Right renal pelvis (tissue), 4 donors: ENCODE measurements at places on chromosomes 5 and 9.

DNA sequence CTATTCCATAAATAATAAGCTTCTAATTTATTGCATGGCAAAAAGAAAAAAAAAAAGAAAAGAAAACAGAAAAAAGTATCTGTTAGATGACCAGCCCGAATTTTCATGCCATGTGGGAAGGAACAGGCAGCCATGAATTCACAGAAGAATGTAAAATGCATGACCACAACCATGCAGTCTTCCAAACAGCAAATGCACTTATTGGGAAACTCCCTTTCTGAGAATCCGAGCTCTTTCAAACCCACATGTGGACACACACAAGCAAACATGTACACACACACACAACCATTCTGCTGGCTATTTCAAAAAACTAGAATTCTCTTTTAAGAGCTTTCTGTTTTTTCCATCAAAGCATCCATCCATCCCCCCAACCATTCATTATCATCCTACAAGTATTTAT is 236.1 kb downstream of the DNAH5 start:
- DNase-seq: no peak

DNA sequence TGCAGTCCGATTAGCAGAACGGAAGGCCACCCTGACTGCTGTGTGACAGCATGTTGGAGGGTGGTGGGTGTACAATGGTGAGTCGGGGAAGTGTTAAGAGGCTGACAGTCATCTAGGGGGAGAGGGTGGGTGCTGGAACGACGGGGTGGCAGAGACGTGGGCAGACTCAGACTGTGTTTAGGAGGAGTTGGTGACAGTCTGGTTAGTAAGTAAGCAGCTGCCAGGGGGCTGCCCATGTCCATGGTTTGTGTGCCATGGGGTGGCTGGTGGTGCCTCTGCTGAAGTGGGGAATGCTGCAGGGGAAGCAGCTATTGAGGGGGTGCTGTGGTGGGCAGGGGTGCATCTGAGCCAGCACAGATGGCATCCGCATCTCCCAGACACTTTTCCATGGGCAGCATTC is 51.3 kb upstream of the BOD1 start:
- no peak for DNase-seq

GRCh38 chr5:103441523-103441922 is 121.1 kb downstream of the NUDT12 start:
- DNase-seq: no peak

- DNase-seq: no peak
These were observed 127.9 kb downstream of the EFNA5 start for GRCh38 chr5:107542831-107543231.

DNA sequence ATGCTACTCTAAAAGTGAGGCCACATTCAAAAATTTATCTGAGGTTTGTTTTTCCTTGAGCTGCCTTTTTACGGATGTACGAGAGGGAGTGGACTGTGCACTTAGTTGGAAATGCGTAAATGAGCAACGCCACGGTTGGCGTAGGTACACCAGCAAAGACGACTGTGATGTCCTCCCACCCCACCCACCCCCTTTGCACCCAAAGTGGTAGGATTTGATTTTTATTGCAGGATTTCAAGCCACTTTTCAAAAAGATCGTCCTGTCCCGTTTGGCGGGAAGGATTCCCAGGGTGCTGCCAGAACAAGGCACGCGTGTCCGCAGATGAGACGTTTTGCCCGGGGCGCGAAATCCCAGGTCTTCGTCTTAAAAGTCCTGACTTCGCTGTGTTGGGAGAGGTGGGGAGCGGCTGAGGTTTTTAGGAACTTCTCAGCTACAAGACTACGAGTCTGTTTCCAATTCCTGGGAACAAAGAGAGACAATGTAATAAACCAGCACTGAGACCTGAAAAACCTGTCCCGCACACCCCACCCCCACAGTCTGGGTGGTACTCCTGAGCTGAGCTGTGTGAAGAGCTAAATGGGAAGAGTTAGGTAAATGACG is 1.0 kb upstream of the TLE1 start:
- DNase-seq: peak; percentile 40

DNA sequence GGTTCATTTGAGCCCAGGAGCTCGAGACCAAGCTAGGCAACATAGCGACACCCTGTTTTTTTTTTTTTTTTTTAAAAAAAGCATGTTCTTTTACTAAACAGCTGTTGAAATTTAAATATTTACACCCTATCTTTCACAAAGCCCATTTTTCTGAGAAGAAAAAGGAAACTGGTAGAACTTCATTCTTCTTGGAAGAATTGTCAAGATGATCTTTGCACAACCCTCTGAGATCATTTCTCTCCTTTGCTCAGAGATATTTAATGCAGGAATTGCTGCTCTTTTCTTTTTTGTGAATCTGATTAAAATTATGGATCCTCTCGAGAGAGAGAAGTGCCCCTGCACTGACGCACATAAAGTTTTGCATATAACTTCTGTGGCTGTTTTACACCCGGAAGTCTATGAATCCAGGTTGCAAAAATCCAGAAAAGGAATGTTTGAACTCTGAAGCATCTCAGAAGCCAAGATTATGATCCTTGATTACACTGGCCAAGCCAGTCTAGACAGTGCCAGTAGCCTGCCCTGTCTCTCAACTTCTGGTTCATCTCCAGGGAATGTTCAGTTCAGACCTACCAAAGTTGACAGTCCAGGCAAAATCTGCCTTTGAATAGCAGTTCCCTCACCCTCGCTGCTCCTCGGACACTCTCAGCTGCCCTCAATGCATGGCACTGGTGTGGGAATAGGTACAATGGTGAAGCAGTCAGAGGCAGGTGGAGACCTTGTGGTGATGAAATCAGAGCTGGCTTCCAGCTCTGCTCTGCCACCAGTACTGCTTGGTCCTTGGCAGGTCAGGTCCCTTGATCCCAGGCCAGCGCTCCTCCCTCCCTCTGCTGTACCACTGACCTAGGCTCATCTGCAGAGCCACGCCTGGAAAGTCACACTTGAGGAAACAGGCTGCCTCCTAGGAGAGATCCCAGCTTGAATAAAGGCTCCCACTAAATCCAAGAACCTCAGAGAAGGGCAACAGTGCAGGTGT is 13.3 kb upstream of the SLC31A2 start:
- no peak for DNase-seq

DNA sequence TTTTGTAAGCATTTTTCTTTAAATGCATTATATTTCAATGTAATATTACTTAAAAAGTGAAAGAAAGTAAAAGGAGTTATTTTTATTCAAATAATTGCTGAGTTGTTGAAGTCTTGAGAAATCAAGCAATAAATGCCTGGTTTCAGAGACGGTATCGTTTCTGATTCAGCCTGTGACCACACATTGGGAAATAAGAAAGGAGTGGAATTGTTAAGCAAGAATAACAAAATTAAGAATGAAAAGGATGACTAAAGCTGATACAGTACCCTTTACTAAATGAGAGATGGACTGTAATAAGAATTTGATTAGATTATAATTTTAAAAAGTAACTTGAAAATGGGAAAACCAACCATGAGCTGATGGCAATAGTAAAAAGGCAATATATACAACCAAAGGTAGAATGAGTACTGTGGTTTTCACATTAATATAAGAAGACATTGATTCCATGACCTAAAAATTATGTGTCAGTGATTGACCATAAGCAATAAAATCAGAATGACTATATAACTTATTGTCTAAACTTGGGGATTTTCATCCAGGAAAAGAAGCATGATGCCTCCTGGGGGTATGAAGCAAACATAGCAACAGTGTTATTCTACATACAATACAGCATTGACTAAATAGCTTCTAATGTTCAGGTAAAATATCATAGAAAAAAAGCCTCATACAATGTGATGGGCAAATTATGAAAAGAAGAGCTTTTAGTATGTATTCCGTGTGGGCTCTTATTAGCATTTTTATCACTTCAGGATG is 101.9 kb upstream of the PRDM9 start:
- no peak for DNase-seq

- DNase-seq: no peak
These were observed 208.8 kb downstream of the DNAH5 start for GRCh38 chr5:13735691-13736090.

GRCh38 chr9:110994771-110995241 is 43.5 kb downstream of the LPAR1 start:
- no peak for DNase-seq

DNA sequence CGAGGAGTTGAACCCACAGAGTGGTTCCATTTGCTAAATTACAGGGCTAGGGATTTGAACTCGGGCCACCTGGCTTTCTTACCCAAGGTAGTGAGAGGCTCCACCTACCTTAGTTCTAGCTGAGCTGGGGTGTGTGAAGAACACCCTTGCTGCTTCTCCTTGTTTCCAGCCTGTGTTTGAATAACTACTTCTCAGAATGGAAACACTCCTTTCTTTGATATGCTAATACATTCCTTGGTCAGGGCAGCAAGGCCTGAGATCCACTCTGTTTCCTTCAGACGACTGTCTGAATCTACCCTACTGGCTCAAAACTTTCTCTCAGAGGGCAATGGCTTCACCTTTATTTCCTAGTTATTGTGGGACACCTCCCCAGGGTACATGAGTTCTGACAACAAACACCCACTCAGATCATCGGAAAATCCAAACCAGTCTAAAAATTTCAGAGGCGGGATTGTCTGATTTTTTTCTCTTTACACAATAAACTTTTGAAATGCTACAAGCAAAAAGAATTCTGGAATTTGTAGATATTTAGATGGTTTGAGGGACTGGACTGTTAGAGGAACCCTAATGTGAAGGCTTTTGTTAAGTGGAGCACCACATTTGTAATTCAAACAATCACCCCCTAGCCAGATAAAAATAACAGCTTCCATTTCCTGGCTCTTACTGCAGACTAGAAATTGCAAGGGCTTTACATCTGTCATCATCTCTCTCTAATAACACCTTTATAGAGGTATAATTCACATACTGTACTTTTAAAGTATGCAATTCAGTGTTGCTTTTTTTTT is 4.0 kb upstream of the ATP6V1G1 start:
- no peak for DNase-seq

DNA sequence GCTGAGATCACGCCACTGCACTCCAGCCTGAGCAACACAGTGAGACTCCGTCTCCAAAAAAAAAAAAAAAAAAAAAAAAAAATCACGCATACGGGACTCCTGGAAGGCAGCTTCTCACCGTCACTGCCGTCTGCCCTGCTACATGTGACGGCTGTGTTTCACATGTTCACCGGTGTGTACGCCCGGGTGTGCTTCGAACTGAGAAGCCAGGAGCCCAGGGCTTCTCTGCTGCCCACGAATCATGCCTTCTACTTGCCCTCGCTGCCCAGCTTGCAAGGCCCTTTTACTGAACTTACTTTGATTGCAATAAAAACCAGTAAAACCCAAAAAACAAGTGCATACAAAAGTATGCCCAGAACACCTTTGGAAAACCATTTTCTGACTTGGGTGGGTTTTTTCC is 5.8 kb upstream of the NKD2 start:
- DNase-seq: no peak

- DNase-seq: no peak
These were observed 20.5 kb downstream of the ANKH start for GRCh38 chr5:14851050-14851419.

- no peak for DNase-seq
These were observed 26.2 kb downstream of the MACROH2A1 start for GRCh38 chr5:135372654-135373381.

DNA sequence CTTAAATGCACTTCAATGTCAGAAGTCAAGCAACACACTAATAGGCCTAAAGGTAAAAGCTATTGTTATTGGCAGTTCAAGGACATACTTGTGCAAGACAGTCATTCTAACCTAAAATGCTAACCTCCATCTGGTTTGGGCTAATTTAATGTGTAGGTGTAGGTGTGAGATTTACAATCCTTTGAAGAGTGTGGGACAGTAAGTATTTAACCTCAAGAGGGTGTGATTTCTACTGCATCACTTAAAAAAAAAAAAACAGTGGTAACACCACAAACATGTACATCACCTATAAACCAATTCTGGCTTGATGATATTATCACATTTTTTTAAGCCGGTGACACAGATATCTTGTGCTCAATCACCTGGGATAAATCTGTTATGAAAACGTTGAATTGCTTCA is 127.5 kb upstream of the MEF2C start:
- DNase-seq: no peak

DNA sequence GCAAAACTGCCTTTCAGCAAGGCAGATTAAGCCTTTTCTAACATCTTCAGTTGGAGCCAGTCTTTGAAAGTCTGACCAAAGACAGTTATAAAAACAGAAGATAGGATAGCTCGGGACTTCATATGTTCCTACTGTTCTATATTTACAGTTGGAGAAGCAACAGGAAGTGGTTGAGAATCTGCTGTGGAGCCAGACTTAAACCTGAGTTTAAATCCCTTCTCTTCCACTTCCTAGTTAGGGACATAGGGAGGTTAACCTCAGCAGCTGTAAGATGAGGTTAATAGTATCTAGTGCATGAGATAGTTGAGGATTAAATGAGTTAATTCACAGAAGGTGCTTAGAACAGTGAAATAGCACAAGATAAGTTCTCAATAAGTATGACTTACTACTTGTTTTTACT is 84.5 kb upstream of the FREM1 start:
- DNase-seq: no peak

- DNase-seq: no peak
These were observed 75.0 kb downstream of the NR6A1 start for GRCh38 chr9:124696101-124696500.

DNA sequence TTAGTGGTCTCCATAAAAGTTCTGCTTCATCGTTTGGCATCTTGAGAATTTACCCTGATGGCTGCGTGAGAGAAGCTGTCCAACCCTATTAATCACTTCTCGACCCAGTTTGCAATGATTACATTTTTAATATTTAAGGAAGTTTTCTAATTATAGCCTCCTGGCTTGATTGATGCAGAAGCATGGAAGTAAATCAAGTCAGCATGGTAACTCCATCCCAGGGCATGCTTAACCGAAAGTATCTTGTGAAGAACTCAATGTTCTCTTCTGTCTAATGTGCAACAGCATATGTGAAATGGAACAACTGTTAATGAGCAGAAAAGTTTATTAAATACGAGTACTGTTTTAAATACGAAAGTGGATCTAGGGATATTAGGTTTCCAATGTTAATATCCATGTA is 278.9 kb upstream of the CD180 start:
- no peak for DNase-seq
